Hindlimb muscle (tissue), 1 donor: ENCODE measurements at places on chromosomes 16 and 17. TPM values are rescaled to one million over a fixed set of nuclear protein-coding genes. Genes with fewer than 3 reads are reported as not detected.

TNFRSF13B gene
- 0.25 TPM for polyA plus RNA-seq

OTOA gene
- polyA plus RNA-seq = 0.19 TPM

HERPUD1 gene
- 62.5 TPM for polyA plus RNA-seq

CDK12 gene
- polyA plus RNA-seq = 33.8 TPM

MAPT gene
- 8.2 TPM for polyA plus RNA-seq

CNGB1 gene
- polyA plus RNA-seq = not detected

TBC1D3 gene
- 0.34 TPM for polyA plus RNA-seq

CSH1 gene
- polyA plus RNA-seq = 0.50 TPM

ECI1 gene
- 65.3 TPM for polyA plus RNA-seq

IKZF3 gene
- polyA plus RNA-seq = 0.17 TPM

SLC13A2 gene
- polyA plus RNA-seq = not detected

C16orf92 gene
- polyA plus RNA-seq = not detected

MMP25 gene
- 2.1 TPM for polyA plus RNA-seq

PTGES3L gene
- polyA plus RNA-seq = 69.1 TPM

MT1G gene
- polyA plus RNA-seq = not detected
